H1 (cell line): ENCODE measurements at places on chromosomes 16 and 17. TPM values are rescaled to one million over a fixed set of nuclear protein-coding genes. Genes with fewer than 3 reads are reported as not detected.

- no peak for DNase-seq
These were observed 204.6 kb downstream of the SLC39A11 start for GRCh38 chr17:72887917-72888316.

GRCh38 chr17:77408284-77408683 is 267.5 kb downstream of the SEC14L1 start:
- DNase-seq = no peak

DNA sequence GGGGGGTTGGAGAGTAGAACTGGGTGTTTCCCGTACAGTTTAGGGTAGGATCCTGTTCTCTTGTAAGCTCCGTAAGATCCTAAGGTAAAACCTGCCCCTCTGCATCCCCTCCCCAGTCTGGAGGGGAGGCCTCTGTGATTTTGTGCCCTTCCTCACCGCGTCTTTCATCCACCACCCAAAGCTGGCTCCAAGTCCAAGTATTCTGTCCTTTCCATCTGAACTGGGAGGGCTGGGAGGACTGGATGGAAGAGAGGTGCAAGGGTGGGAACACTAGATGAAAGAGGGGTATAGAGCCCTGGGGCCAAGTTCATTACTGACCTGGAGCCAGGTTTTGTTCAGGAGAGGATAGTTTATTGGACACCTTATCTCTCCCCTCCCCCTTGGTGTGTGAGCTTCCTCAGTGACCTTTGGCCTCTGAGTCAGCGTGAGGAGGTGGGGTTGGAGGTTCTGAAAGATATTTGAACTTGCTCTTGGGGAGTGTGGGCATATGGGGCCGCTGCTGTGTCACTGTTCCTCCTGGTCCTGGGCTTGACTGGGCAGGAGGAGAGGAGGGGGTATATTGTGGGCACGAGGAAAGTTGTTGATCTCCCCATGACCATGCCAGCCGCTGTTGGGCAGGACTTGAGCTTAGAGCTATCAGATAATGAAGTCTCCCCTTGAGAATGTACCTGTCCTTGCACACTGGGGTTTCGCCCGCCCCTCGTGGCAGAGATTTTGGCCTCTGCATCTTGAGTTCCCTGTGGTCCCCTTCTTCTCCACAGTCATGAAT is 1.6 kb downstream of the LASP1 start:
- DNase-seq = no peak

DNA sequence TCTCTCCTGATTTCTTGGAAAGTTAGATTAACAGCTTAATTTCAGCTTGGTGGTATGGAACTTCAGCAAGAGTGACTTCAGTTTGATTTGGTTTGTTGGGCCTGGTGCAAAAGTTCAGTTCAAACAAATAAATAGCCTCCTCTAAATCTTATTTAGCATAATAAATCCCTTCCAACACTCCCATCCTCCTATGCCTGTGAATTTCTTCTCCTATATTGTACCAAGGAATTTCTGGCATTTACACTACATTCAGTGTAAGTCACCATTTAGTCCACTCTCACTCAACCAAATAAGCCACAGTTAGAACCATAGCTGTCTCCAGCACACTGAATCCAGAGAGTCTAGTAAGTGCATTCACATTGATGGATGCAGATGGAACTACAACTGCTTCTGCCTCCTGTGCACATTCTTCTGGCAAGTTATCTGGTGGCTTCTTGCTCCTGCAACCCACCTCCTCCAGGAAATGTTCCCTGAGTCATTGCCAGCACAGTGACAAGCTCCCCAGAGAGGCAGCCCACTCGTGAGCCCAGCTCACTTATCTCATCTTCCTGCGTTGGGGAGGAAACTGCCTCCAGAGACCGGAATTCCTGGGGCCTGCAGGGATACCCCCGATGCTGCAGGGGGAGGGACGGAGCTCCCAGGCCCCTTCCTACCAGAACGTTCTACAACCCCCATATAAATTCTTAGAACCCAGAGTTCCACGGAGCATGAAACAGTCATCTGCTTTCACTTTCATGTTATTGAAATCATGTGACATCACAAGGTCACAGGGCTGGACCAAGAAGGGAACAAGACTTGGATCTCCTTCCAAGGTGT is 318.3 kb downstream of the PHKB start:
- DNase-seq = peak; percentile 44

The DOC2A gene
- 10.3 and 13.9 TPM in 2 replicates for total RNA-seq

- no peak for DNase-seq
These were observed 4.8 kb downstream of the ATP1B2 start for GRCh38 chr17:7655541-7655840.

GRCh38 chr16:85615014-85615851 is 2.1 kb downstream of the GSE1 start:
- DNase-seq = peak; percentile 73

- DNase-seq = no peak
These were observed 6.5 kb downstream of the CBX2 start for GRCh38 chr17:79784353-79785016.
